ENCODE measurements at places on chromosomes 11 and 22. TPM values are rescaled to one million over a fixed set of nuclear protein-coding genes. Genes with fewer than 3 reads are reported as not detected.

Gene SLC15A3
- total RNA-seq, result 139 TPM

Gene FOSL1
- total RNA-seq, result 3.9 TPM

Gene NRGN
- total RNA-seq, result 79.9 TPM

DNA sequence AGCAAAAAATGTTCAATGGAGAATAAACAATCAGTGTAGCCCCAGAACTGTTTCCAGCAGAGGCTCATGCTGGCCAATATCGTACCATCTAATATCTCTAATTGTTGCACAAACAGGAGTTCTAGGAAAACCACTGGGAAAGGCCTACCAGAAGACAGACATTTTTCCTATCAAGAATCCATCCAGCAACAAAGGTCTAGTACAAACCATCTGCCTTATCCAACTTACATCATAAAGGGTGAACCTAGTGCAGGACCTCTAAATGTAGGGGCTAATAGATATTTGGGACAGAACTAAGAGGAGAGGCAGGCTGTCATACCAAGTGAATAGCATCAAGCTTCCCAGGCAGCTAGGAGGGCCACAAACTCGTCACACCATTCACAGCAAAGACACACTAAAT lies 18.7 kb downstream of the PAX6 start:
- H3K27ac ChIP-seq, result no peak overlapping the region
- H3K36me3 ChIP-seq, result no peaks in the 10 kb centered on the region
- peaks cover 38% of the 10 kb centered on the region for H3K27me3 ChIP-seq

DNA sequence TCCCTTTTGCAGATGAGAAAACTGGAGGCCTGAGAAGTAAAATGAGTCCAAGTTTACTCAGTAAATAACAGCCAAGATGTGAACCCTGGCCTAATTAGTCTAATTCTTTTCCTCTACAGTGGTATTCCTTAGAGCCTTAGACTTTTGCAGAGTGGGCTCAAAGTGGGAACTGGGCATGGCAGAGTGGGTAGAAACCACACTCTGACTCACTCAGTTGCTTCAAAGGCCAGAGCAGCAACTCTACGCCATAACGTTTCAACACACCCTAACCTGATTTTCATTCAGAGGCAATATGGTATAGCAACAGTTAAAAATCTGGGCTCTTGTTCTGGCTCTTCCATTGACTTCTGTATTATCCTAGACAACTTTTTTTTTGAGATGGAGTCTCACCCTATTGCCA lies 2.8 kb downstream of the THRSP start:
- H3K4me3 ChIP-seq, result no peak overlapping the region
- no peaks in the 10 kb centered on the region for H3K27me3 ChIP-seq
- H3K4me1 ChIP-seq, result peaks cover 5% of the 10 kb centered on the region
- H3K27ac ChIP-seq, result no peak overlapping the region
- no peak for DNase-seq
- peaks cover 34% of the 10 kb centered on the region for H3K36me3 ChIP-seq

- H3K27ac ChIP-seq, result no peak overlapping the region
- H3K4me3 ChIP-seq, result no peak overlapping the region
- no peak for DNase-seq
- no peaks in the 10 kb centered on the region for H3K27me3 ChIP-seq
These were observed 57.5 kb downstream of the ABTB2 start for GRCh38 chr11:34300026-34300925.
